ENCODE measurements at places on chromosomes 7 and 10. TPM values are rescaled to one million over a fixed set of nuclear protein-coding genes. Genes with fewer than 3 reads are reported as not detected.

Gene NXPH1
- total RNA-seq = not detected

Gene CLRN3
- total RNA-seq = not detected

Gene RPS24
- 4,261 TPM for total RNA-seq

Gene SLF2
- 37.0 TPM for total RNA-seq

Gene TDRD1
- not detected for total RNA-seq

DNA sequence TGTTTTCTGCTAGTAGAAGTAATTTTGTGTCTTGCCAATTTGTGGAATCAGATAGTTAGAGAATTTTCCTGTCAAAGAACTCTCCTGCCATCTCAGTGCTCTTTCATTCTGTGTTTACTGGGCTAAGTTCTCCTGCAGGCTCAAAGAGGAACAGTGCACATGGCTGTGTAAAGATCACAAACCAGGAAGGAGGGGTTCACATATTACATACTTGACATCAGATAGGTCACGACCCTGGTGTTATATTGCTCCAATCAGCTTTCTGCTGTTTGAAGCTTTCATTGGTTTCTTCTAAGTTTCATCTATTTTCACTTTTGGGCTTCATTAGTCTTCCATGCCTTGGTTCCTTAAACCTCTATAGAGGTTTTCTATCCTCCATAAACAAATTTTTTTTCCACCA lies 13.5 kb upstream of the ELMO1 start:
- no peak for DNase-seq

- DNase-seq = peak; percentile 66
Measured at GRCh38 chr7:131654668-131655326, 98.4 kb upstream of the PODXL start.

DNA sequence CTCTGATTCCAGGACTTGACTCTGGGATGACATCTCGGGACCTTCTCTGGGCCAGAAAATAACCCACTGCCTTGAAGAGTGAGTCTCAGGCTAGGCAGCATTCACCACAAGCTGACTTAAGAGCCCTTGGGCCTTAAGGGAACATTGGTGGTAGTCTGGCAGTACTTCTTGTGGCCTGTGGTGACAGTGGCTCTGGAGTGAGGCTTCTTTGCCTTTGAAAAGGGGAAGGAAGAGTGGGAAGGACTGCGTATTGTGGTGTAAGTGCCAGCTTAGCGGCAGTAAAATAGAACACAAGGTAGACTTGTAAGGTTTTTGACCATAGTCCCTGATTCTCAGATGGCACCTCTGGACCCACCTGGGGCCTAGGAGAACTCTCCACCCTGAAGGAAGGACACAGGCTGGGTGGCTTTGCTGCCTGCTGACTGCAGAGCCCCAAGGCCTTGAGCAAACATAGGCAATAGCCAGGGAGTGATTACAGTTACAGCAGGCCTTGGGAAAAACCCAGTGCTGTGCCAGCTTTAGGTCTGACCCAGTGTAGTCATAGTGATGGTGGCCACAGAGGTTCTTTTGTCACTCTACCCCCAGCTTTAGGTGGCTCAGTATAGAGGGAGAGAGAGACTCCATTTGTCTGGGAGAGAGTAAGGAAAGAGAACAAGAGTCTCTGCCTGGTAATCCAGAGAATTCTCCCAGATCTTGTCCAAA lies 483.9 kb downstream of the SH2D4B start:
- DNase-seq = no peak

- DNase-seq = no peak
Measured at GRCh38 chr7:86207740-86208139, 436.0 kb upstream of the GRM3 start.

GRCh38 chr7:113705439-113705838 lies 213.4 kb downstream of the PPP1R3A start:
- DNase-seq = no peak

- no peak for DNase-seq
Measured at GRCh38 chr7:107981466-107981865, 21.5 kb downstream of the LAMB1 start.

- DNase-seq = no peak
Measured at GRCh38 chr7:96346293-96346953, 24.5 kb upstream of the SLC25A13 start.

DNA sequence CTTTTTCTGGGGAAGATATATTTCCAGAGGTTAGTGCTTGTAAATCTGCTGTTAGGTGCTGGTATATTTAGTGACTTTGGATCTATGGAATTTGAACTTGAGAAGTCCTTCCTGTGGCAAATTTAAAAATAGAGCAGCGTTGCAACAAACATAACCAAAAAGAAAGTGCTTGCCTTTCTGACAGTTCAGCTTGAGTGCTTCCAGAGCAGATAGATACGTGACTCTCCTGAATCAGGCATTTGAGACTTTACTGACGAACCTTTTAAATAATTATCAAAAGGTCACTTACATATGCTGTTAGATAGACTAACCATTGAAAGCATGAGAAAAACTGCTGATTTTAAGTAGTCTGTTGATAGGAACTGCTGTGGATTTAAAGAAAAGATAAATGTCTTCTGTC lies 387.5 kb upstream of the LRRTM3 start:
- DNase-seq = no peak

- no peak for DNase-seq
Measured at GRCh38 chr10:47044741-47045140, 133.5 kb downstream of the PTPN20 start.

DNA sequence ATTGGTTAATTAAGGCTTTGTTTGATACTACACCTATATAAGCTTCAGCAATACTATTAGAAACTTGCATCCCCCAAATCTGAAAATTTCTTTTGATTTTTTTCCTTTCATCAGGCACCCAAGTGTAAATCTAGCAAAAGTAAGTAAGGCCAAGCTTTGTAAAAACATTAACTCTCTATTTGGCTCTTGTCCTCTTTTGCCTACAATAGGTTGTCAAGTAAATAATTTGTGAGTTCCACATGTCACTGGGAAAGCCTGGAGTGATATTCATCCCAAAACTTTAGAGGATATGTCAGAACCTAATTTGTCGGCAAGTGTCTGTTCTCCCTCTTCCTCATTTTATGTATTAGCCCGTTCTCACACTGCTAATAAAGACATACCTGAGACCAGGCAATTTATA lies 492.4 kb downstream of the IPMK start:
- no peak for DNase-seq

DNA sequence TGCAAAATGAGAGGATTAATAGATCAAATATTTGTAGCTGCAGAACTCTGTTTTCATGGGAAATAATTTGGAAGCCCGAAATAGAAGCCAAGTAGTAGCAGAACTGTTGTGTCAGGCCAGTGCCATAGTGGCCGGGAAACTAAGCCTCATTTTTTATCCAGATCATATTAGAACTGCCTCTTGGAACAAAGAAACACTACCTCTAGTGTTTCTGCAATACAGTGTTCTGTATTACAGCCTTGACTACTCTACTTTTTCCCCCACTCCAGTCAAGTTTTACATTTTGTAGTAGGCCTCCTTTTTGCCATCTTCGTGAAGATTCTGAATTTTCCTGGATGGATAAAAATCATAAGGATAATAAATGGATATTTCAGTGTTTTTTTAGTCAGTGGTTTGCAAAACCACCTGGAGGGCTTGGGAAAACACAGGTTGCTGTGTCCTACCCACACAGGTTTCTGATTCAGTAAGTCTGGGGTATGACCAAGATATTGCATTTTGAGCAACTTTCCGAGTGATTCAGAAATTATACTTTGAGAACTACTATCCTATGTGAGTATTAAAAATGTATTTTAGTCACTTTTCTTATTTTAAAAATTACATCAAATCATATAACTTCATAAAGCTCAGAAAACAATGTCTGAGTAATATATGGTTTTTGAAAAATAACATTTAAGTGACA lies 326.2 kb upstream of the KAT6B start:
- no peak for DNase-seq

DNA sequence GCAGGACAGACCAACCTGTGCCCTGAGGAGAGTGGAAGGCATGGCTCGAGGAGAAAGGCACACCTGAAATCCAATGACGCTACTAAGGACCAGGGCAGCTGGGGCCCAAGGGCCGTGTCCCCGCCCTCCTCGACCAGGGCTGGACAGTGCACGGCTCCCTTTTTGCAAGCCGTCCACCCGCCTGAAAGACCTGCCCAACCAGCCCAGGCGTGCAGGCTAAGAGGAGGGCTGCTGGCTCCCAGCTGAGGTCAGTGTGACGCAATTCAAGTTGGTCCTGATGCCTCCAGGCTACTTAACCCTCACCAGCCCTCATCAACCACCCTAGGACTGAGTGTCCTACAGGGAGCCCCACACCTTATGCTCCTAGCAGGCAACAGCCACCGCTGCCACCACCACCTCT lies 69.3 kb downstream of the DLG5 start:
- DNase-seq = no peak

- DNase-seq = no peak
Measured at GRCh38 chr7:135946289-135947055, 30.7 kb downstream of the MTPN start.

DNA sequence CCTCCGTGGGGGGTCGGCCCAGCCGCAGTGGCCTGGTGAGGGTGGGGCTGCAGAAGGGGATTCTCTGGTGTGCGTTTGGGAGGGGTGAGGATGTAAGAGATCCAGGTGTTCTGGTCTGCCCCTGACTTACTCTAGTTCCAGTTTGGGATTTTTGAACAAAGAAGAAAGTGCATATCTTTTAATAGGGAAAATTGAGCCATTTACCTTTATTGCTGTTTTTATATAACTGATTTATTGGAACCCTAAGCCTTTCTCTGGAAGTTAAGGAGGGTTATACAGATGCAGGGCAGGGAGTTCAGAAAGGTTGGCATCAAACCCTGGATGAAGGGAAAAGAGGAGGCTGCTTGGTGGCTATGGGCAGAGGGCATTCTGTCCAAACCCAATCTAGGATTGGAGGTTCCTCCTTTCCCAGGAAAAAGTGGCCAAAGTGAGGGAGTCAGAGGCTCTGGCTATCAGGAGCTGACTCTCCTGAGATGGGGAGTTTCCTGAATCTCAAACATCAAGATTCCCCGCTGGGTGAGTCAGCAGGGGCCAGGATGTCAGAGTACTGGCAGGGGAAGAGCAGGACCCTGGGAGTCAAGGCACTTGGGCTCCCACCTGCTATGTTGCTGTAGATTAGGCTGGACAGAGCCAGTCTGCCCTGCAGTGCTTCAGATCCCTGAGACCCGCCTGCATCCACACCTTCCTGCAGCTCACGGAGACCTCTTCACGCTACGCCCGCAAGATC lies 67.5 kb downstream of the CLIP2 start:
- no peak for DNase-seq

GRCh38 chr7:30526163-30526562 lies 21.5 kb upstream of the GGCT start:
- no peak for DNase-seq

GRCh38 chr7:8325067-8325466 lies 63.1 kb upstream of the ICA1 start:
- DNase-seq = no peak

DNA sequence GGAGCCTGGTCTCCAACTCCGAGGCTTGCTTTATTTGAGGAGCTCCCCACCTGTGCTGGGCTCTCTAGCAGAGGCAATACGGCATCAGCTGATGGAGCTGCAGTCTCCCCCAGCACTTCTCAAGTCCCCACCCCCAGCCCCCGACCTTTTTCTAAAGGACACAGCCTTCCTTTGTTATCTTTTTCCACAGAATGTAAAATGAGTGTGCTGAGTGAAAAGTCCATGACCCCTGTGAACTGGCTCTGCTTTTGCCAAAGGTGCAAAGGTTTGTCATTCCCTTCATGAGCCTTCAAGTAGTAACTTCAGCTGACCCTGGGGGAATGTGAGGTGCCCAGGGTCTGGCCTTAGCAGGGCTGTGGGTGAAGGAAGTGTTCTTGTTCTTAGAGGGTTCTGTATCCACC lies 25.5 kb downstream of the LRRC4 start:
- DNase-seq = no peak

DNA sequence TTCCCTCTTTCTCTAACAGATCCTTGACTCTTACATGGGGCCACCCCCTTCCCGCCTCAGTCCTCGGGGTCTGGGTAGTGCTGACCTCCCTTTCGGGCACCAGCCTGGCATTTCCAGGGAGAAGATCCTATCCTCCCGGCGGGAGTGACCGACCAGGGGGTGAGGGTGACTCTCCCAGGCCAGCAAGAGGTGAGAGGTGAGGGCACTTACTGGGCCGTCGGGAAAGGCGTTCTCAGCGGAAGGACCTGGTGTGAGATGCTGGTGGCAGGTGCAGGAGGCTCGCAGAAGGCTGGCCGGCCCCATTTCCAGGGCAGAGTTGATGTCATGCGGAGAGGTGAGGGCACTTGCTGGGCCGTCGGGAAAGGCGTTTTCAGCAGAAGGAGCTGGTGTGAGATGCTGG lies 4.2 kb upstream of the FOXL3 start:
- no peak for DNase-seq

- DNase-seq = no peak
Measured at GRCh38 chr7:20019757-20020432, 197.3 kb downstream of the MACC1 start.

DNA sequence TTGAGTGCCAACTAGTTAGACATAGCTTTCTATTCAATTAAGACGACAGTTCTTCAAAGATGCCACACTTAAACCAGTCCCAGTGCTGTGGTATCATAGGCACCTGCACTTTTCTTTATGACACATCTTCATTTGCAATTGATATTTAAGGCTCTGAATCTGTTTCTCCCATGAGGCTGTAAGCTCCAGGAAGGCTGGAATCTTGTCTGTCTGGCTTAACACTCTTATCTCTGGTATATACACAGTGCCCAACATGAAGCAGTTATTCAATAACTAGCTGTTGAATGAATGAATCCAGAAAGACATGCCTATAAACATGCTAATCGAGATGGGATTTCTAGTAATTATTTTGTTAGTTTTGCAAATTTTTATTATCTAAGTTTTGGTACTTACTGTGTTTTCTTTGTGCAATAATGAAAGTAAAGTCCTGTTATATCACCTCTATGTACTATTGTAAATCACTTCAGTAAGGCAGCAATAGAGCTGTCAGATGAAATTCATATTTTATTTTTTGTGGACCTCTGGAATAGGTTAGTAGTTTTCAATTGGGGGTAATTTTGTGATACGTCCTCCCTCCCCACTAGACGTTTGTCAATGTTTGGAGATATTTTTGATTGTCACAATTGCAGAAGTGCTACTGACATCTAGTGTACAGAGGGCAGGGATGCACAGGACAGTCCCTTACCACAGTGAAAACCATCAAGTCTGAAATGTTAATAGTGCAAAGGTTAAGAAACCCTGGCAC lies 51.3 kb upstream of the STEAP4 start:
- peak; percentile 8 for DNase-seq

DNA sequence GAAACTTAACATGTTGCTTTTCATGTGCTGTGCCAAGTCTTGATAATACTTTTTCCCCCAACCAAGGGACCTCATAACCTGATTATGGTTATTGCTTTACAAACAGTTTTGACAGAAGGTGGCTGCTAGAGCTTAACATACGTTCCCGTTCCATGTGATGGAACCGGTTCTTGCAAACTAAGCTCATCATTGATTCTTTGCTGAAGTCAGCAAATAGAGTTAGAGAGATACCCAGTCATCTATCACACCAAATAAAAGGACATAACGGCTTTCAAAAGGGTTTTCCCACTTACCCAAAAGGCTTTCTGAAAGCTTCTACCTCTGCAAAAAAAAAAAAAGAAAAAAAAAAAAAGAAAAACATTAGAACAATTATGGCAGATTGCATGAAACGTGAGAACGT lies 230.3 kb upstream of the MDFIC start:
- DNase-seq = no peak

Data from G401 (cell line).